ENCODE measurements at places on chromosomes 16 and 17. TPM values are rescaled to one million over a fixed set of nuclear protein-coding genes. Genes with fewer than 3 reads are reported as not detected.

CCL17 gene
- total RNA-seq: not detected

CD7 gene
- 0.22 TPM for total RNA-seq

KRT27 gene
- total RNA-seq: not detected

AOC3 gene
- total RNA-seq: 0.86 TPM

KCNG4 gene
- not detected for total RNA-seq

SMIM36 gene
- not detected for total RNA-seq

KCNJ16 gene
- total RNA-seq: 0.25 TPM

GNAO1 gene
- 0.72 TPM for total RNA-seq

TBC1D3G gene
- not detected for total RNA-seq

ZSCAN10 gene
- total RNA-seq: not detected

HES7 gene
- total RNA-seq: 3.6 TPM

SLC5A2 gene
- 0.18 TPM for total RNA-seq

SLC16A5 gene
- total RNA-seq: 18.7 TPM

ACAP1 gene
- 2.6 TPM for total RNA-seq

CPHXL2 gene
- not detected for total RNA-seq

TNFRSF13B gene
- not detected for total RNA-seq

NLGN2 gene
- 19.7 TPM for total RNA-seq

KRTAP4-4 gene
- not detected for total RNA-seq

CLEC3A gene
- not detected for total RNA-seq

TLCD2 gene
- total RNA-seq: 1.5 TPM

C16orf92 gene
- not detected for total RNA-seq

KRTAP9-4 gene
- total RNA-seq: not detected

SCGB1C2 gene
- total RNA-seq: not detected
